Iris pigment epithelial cell (primary cell): ENCODE measurements at places on chromosomes 1 and 21.

DNA sequence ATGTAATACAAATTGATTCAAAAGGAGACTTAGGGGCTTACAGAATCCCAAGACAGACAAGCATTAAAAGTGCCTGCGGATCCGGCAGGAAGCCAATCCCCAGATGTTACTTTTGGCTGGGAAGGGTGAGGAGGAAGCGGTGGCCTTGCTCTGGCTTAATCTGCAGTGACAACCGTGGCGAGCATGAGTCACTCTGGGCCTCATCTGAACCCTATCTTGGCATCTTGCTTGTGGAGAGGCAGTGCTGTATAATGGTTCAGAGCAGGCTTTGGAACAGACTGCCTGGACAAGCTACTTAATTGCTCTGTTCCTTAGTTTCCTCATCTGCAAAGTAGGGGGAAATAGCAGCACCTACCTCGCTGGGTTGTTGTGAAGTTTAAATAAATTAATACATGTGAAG, 74.1 kb downstream of the XCL2 start:
- peak; percentile 61 for DNase-seq

DNA sequence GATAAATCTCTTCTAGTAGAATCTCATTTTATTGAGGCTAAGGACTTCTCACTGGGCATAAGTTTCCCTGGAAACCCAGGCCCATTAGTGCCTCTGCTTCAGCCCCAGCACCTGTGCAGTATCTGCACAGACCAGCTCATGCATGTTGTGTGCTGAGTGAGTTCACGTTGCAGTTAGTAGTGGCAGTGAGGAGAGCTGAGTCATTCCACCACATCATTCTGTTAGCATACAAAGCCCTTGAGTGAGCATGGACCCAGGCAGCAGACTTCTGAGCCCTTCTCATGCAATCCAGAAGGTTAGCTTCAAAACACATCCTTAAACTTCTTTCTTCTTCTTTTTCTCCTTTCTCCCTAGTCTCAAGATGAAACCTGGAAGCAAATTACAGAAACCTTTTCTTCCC, 45.8 kb upstream of the NTPCR start:
- DNase-seq = peak; percentile 84

DNA sequence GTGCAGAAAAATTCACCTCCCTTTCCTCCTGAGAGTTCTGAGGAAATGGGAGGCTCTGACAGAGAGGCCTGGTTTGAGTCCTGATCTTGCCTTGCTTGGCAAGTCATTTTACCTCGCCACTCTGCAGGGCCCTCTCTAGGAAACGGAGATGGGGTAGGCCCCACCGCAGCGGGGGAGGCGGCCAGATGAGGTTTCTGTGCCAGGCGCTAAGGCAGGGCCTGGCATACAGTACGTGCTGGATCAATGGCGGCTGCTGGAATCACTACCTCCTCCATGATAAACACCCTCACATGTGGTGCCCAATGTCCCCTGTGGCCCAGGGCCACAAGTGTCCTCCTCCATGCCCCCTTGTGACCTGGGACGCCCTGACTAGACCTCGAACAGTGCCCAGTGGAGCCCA, 499 bp upstream of the PLEKHG5 start:
- DNase-seq = no peak

- DNase-seq = no peak
Measured at GRCh38 chr21:35811191-35811806, 249.0 kb downstream of the SETD4 start.

DNA sequence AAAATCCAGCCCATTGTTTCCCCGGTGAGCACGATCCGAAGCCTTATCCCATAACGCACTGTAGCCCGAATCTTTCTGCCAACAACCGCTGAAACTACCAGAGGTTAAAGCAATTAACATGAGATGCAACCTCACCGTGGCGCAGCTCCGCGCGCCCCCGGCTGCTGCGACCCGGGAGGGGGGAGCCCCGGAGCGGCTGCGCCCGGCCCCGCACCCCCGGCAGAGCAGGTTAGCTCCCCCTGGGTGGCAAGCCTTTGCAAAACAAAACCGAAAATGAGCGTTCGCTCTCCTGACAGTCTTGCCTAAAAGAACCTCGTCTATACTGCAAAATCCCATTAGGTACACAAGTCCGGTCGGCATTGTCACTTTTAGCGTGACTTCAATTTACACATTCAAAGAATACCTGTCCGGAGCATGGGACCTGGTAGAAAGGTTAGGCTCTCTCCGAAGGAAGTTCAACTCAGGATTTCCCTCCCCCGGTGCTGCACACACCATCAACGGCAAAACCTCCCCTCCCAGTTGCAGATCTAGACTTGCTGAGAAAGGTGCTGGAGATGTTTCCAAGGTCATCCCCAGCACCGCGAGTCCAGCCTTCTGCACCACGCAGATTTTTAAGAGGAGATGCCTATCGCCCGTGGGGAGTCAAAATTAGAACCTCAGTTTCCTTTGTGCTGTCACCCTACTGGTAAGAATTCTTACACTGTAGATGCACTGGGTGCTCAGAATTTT, 107.5 kb downstream of the ZNF281 start:
- peak; percentile 47 for DNase-seq

DNA sequence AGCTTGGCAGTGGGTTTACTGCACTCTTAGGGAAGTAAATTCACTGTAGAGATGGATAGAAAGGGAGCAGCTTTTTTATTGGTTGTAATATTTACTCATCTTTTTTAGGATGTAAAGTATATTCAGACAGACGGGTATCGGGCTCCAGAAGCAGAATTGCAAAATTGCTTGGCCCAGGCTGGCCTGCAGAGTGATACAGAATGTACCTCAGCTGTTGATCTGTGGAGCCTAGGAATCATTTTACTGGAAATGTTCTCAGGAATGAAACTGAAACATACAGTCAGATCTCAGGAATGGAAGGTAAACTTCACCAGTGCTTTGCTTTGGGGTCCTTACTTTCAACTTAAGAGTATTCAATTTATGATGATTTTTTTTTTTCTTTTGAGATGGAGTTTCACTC, 3.2 kb downstream of the UHMK1 start:
- peak; percentile 77 for DNase-seq

- no peak for DNase-seq
Measured at GRCh38 chr21:30146558-30147282, 19.9 kb downstream of the CLDN17 start.
